ENCODE measurements at places on chromosomes 2 and 18.

DNA sequence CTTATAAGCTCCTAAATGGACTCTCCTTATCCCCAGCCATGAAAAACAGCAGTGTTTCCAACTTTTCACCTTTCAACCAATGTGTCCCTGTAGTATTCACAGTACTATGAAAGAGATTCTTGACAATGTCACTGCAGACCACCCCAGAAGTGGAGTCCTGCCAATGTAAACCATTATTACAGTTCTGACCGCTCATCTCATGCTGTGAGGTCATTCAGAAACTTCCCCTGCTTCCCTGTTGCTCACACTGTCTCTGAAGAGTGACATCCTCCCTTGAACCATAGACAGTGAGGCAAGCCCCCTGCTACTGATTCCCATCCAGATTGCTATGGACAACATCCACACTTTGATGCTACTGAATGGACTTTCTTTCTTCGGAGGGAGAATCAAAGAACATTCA lies 1523.7 kb upstream of the ACVR2A start:
- no peak for DNase-seq

- DNase-seq: no peak
Observed at GRCh38 chr2:204110338-204110741, 173.8 kb downstream of the ICOS start.

- DNase-seq: no peak
Observed at GRCh38 chr2:172791953-172792352, 56.3 kb downstream of the RAPGEF4 start.

DNA sequence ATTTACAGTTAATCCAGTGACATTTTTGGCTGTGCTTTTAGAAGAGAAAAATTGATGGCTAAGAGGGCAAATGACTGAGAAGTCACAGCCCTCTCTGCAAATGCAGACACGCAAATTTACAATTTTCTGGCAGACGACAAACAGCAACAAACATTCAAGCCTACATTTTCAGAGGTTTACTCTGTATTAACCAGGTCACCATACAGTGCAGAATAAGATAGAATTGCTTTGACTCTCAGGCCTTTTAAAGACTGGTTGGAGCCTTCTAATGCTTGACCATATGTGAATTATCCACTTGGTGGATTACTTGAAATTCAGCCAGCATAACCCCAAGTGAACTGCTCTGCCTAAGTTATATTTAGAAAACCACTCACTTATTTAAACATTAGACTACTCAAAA lies 280.9 kb upstream of the STON1 start:
- peak; percentile 58 for DNase-seq

- no peak for DNase-seq
Observed at GRCh38 chr2:57080035-57080434, 896.2 kb downstream of the CCDC85A start.

GRCh38 chr18:24561369-24561965 lies 101.0 kb downstream of the HRH4 start:
- DNase-seq: no peak

DNA sequence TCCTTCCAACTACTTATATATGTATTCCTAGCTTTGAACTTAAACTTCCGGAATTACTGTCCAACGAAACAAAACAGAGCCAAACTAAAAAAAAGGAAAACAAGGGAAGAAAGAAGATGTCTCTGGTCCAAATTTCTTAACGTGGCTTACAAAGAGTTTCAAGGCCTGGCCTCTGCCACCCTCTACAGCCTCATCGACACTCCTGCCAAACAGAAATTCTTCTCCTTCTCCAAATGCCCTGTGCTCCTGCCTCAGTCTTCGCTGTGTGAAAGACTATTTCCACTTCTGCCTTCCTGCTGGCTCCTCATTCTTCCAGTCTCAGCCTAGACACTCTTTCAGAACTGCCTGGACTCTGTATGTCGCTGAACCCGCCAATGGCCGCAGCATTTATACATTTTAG lies 249.2 kb downstream of the TXNL1 start:
- no peak for DNase-seq

- no peak for DNase-seq
Observed at GRCh38 chr2:36513661-36514060, 84.3 kb downstream of the FEZ2 start.

- DNase-seq: no peak
Observed at GRCh38 chr18:39730606-39731005, 2165.0 kb upstream of the CELF4 start.

DNA sequence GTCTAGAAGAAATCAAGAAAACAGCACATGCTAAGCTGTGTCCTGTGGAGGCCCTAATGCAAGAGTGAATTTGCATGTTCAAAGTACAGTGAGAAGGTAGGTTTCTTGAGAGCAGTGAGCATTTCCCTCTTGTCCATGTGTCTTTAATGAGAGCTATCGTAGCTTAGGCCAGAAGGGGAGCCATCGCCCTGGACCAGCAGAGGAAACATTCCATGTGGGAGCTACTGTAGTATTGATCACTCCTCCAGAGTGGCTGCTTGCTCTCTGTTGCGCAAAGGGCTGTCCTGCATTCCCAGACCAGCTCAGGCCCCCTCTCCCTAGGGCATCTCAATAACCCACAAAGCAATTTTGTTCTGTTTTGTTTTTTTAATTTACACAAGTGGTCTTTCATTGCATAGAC lies 950.1 kb downstream of the CNTNAP5 start:
- DNase-seq: no peak

DNA sequence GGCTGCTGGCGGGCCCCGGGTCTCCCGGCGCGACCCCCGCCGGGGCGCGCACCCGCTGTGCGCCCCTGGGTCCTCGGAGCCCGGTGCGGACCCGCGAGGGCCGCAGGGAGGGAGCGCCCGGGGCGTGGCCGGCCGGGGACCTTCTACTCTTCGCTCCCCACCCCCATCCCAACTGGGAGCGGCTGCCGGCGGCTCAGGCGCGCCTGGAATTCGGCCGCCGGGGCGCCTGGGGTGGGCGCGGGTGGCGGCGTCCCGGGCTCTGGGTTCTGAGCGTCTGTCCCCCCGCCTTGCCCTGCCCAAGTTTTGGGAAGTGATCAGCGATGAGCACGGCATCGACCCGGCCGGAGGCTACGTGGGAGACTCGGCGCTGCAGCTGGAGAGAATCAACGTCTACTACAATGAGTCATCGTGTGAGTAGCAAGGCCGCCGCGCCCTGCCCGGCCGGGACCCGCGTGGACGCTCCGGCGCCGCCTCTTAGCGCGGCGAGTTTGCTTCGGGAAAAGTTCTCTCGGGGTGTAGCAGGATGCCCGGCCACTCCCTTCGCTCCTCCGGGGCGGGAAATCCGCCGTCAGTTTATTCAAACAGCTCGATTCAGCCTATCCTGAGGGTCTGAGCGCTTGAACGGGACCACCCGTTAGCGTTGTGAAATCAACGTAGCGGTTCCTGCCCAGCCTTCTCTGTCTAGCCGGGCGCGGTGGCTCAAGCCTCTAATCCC lies 502 bp downstream of the TUBB6 start:
- peak; percentile 85 for DNase-seq

DNA sequence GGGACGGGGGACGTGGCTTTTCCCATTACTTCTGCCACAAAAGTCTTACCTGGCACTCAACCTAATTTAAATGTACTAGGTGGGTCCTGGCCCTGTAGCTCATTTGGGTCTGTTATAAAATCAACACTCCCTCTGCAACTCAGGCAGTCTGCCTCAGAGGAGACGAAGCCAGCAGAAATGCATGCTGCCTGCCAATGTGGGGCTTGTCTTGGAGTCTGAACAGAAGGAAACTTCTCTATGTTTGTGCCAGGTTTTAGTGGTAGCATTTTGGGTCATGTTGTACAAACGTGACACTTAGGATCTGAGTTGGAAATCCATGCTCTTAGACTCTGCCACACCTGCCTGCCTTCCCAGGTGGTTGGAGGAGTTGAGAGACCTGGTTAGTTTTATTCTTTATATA lies 292.5 kb upstream of the FAM98A start:
- DNase-seq: no peak

- no peak for DNase-seq
Observed at GRCh38 chr18:68854786-68855391, 57.0 kb downstream of the CCDC102B start.

All from fibroblast of the conjunctiva (primary cell).